ENCODE measurements at places on chromosomes 2 and 18. TPM values are rescaled to one million over a fixed set of nuclear protein-coding genes. Genes with fewer than 3 reads are reported as not detected.

DNA sequence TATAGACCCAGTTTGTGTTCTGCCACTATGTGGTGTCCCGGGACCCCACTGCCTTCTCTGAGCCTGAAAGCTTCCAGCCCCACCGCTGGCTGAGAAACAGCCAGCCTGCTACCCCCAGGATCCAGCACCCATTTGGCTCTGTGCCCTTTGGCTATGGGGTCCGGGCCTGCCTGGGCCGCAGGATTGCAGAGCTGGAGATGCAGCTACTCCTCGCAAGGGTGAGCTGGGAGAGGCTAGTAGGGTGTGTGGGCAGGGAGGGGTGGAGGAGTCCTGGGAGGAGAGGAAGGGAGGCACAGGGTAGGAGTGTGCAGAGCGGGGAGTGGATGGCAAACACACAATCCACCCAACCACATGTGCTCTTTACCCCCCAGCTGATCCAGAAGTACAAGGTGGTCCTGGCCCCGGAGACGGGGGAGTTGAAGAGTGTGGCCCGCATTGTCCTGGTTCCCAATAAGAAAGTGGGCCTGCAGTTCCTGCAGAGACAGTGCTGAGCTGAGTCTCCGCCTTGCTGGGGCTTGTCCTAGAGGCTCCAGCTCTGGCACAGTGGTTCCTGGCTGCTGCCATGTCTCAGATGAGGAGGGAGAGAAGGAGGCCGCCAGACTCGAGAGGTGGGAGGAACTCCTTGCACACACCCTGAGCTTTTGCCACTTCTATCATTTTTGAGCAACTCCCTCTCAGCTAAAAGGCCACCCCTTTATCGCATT, 16.9 kb downstream of the PRKAG3 start:
- no peak for DNase-seq

DNA sequence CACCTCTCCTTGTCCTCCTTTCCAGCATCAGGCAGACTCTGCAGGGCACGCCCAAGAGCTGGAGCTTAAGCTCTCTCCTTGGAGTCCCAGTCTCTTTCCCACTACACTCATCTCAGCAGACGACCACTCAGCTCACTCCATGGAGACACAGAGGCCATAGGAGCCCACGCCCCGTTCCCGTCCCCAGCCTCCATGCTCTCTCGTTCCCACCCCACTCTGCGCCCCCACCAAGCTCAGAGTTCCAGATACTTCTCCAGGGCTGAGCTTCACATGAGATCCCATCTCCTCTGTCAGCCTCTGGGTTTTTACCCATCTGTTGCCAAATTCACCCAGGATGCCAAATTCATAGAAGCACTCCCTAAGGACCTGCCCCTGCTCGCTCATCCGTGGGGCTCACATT, 87.3 kb downstream of the MALT1 start:
- DNase-seq, result no peak

Gene CLEC4F
- total RNA-seq, result not detected

Gene GCC2
- 44.0 TPM for total RNA-seq

- no peak for DNase-seq
These were observed 45.3 kb downstream of the CXCR4 start for GRCh38 chr2:136072621-136073020.

Gene ALK
- not detected for total RNA-seq

Gene BCL2
- total RNA-seq, result 145 TPM
